ENCODE measurements at places on chromosomes 7 and 10. TPM values are rescaled to one million over a fixed set of nuclear protein-coding genes. Genes with fewer than 3 reads are reported as not detected.

WDR37 gene
- 7.7 TPM for total RNA-seq

ZNF12 gene
- total RNA-seq: 11.8 TPM

TECPR1 gene
- total RNA-seq: 9.6 TPM

ANXA11 gene
- 142 TPM for total RNA-seq

PAX4 gene
- total RNA-seq: not detected

UNCX gene
- not detected for total RNA-seq

CHRM2 gene
- not detected for total RNA-seq

TAS2R4 gene
- 0.15 TPM for total RNA-seq

IGF2BP3 gene
- total RNA-seq: 30.4 TPM

PDE6C gene
- total RNA-seq: not detected

UFSP1 gene
- 4.9 TPM for total RNA-seq

FFAR4 gene
- total RNA-seq: 0.14 TPM

CYP3A7 gene
- total RNA-seq: not detected

PITRM1 gene
- 82.6 TPM for total RNA-seq

COL13A1 gene
- 0.63 TPM for total RNA-seq

TMEM270 gene
- total RNA-seq: not detected

KAZALD1 gene
- total RNA-seq: 2.7 TPM

ADAMTS14 gene
- total RNA-seq: 0.09 TPM

FIS1 gene
- 143 TPM for total RNA-seq

PKD2L1 gene
- total RNA-seq: 0.03 TPM

TET1 gene
- total RNA-seq: 0.57 TPM
